ENCODE measurements at places on chromosomes 5 and 9.

DNA sequence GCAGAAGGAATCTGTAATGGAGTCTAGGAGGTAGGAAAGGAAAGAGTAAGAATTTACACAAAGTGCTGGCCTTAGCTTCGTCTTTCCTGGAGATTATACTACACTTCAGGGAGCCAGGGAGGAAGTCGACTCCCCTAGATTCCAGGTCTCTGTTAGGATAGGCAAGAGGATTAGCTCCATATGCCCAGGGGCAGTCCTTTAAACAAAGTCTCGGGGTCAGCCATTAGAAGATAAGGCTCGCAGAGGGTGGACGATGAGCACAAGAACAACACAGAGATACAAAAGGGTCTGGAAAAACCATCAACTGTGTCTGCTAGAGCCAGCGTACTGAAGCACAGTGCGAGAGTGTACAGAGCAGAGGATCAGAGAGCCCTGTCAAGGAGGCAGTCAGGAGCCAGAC is 344.7 kb upstream of the TNC start:
- no peak for DNase-seq
- no peaks in the 10 kb centered on the region for H3K36me3 ChIP-seq
- H3K4me3 ChIP-seq: no peak overlapping the region
- no peaks in the 10 kb centered on the region for H3K27me3 ChIP-seq

DNA sequence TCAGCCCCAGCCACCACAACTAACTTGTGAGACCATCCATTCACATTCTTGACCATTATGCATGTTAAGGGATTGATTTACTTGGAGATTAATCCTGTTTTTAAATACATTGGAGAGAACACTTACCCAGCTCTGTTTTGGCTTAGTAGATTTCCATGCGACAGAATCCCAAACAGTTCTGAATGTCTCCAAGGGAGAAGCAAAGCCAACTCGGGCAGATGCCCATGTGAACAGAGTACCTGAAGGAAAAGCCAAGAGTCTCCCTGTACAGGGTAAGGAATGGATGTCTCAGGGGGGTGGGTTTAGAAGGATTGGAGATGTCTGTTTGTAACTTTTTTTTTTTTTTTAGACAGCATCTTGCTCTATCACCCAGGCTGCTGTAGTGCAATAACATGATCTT is 61.0 kb downstream of the GRAMD2B start:
- no peak overlapping the region for H3K27ac ChIP-seq
- no peak for DNase-seq
- H3K4me3 ChIP-seq: no peak overlapping the region
- H3K36me3 ChIP-seq: no peaks in the 10 kb centered on the region
- no peaks in the 10 kb centered on the region for H3K4me1 ChIP-seq

GRCh38 chr9:92659601-92660000 is 10.3 kb downstream of the IPPK start:
- no peak for DNase-seq
- peaks cover 72% of the 10 kb centered on the region for H3K36me3 ChIP-seq
- H3K4me1 ChIP-seq: no peaks in the 10 kb centered on the region
- no peak overlapping the region for H3K4me3 ChIP-seq
- H3K27ac ChIP-seq: no peak overlapping the region

DNA sequence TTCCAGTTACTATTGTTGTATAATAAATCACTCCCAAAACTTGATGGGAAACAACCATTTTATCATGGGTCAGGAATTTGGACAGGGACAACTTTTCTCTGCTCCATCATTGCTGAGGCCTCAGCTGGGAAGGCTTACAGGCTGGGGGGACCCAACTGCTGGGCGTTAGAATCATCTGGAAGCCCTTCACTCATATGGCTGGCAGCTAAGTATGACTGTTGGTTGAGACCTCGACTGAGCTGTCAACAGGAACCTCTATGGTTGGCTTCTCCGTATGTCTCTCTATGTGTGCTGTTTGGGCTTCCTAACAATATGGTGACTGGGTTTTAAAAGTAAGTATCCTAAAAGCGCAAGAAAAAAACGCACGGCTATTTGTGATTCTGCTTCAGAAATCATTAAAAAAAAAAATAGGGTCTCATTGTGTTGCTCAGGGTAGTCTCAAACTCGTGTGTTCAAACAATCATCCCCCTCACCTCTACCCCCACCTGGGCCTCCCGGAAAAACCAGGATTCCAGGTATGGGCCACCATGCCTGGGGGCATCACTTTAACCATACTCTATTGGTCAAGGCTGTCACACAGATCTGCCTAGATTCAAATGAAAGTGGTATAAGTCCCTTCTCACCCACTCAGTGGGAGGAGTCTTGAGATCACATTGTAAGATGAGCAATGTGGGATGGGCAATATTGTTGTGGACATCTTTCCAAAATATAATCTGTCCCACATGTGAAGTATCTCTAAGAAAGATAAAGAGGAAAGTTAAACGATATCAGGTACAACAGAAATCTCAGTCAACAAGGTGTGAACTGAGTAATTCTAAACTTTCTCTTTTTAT is 15.2 kb downstream of the FNBP1 start:
- no peaks in the 10 kb centered on the region for H3K36me3 ChIP-seq
- H3K27me3 ChIP-seq: no peaks in the 10 kb centered on the region
- peak overlapping the region; percentile 90 for H3K27ac ChIP-seq
- no peak overlapping the region for H3K4me3 ChIP-seq

DNA sequence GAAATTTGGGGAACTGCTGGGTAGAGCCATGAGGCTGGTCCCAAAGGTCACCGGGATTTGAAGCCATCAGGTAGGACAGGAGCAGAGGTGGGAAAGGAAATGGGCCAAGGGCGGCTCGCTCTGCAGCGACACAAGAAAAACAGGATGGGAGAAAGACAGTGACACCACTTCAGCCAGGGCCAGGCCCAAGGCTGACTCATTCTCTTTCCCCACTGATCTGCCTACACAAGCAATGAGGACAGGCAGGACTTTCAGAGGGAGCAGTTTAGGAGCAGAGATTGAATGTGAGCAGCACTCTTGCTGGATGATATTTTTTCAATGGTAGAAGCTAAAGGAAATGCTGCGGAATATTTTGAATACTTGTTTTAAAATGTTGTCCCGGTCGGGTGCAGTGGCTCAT is 3.5 kb downstream of the RUFY1 start:
- no peak overlapping the region for H3K4me3 ChIP-seq
- no peaks in the 10 kb centered on the region for H3K27me3 ChIP-seq
- peaks cover 44% of the 10 kb centered on the region for H3K4me1 ChIP-seq

DNA sequence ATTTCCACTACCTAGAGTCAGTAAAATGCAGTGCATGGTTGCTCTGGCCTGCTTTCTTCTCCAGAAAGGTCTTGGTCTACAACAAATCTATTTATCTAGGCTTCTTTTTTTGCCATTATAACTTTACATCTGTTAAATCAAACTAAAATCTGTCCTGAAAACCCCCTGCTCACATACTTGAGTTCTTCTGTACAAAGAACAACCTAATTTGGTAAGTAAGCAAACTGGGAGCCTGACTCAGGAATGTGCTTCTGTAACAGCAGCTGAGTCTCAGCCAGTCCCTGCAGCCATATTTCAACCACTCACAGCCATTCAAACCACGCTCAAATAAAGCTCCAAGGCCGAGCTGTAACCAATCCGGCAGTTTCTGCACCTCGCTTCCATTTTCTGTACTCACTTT is 95.8 kb downstream of the PLPP1 start:
- no peaks in the 10 kb centered on the region for H3K4me1 ChIP-seq
- no peak overlapping the region for H3K27ac ChIP-seq
- H3K4me3 ChIP-seq: no peak overlapping the region
- H3K36me3 ChIP-seq: no peaks in the 10 kb centered on the region
- no peak for DNase-seq

DNA sequence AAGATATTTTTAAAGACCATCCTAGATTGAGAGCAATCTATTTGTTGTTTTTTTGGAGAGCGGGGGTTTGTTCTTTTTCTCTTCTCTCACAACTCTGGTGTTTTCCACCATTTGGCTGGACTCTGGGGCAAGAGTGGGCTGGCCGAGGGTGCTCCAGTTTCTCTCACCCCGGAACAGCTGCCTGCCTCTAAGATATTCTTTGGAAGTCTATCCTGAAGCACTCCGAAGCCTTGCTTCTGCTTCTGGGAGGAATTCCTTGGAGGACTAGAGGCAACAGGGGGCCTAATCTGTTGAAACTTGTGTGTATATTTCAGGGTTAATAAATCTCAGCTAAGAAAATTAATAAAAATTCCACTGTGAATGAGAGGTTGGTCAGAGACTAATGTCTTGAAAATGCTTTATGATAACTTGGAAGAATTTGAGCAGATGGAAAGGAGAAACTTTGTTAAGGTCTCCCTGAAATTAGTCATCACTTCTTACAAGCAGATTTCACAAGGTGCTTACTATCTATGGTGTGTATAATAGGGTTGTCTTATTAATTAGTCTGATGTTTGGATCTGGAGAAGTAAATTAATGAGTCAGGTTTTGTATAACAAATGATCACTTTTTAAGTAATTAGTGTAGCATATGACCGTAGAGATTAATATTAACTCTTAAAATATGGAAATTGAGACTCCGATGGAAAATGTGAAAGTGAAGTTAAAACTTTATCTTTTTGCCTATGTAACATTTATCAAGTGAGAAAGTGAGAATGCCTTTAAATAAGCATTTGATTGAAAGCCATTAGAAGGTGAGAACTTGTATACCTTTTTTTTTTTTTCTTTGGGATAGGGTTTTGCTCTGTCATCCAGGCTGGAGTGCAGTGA is 4.0 kb downstream of the MAN2A1 start:
- H3K27me3 ChIP-seq: no peaks in the 10 kb centered on the region
- H3K4me1 ChIP-seq: peaks cover 65% of the 10 kb centered on the region
- H3K27ac ChIP-seq: peak overlapping the region; percentile 37
- no peak overlapping the region for H3K4me3 ChIP-seq
